ENCODE measurements at places on chromosomes 12 and 14. TPM values are rescaled to one million over a fixed set of nuclear protein-coding genes. Genes with fewer than 3 reads are reported as not detected.

- no peak for DNase-seq
Observed at GRCh38 chr12:130161261-130162243, 712 bp upstream of the FZD10 start.

- no peak for DNase-seq
Observed at GRCh38 chr12:42364692-42365091, 38.7 kb downstream of the PPHLN1 start.

- no peak for DNase-seq
Observed at GRCh38 chr14:76133103-76133502, 18.6 kb upstream of the GPATCH2L start.

GRCh38 chr12:94589591-94590001, 60.8 kb downstream of the TMCC3 start:
- no peak for DNase-seq

DNA sequence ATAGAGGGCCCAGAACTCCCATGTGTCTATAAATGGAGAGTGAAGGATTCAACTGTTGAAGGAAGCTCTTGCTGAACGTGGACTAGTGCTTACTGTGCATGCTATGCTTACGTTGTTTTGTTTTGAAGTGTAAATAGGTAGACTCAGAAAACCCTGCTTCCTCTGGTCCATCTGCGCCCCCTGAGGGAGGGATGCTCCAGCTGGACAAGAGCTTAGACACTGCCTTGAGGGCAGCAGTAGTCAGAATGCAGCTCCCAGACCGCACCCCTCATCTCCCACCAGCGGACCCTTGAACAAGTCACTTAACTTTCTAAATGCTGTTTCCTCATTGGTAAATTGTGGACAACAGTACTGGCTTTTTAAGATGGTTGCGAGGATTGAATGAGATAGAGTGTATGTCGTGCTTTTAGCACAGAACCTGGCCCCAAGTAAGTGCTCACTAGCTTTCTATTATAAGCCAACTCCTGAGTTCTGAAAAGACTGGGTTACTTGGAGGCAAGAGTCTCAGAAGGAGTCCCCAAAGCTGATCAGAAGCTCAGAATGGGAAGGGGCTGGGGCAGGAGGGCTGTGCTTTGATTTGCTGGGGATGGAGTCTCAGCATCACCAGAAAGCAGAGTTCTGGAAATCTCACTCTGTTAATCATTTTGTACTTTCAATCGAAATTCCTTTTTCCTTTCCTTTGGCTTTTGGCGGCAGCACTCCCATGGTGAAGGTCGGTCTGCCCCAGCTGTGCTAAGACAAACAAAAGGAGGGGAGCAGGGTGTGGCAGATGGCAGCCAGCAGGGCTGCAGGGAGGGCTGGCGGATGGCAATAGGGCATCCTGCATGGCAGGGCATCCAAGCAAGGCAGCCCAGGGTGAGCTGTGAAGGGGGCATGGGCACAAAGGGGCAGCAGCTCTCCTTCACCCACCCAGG, 15.6 kb downstream of the AGAP2 start:
- no peak for DNase-seq

- DNase-seq: no peak
Observed at GRCh38 chr12:66726556-66726955, 47.7 kb upstream of the GRIP1 start.

The CACNA1C gene
- total RNA-seq: 0.47 TPM

GRCh38 chr12:71441836-71442566, 2.4 kb downstream of the LGR5 start:
- DNase-seq: no peak

DNA sequence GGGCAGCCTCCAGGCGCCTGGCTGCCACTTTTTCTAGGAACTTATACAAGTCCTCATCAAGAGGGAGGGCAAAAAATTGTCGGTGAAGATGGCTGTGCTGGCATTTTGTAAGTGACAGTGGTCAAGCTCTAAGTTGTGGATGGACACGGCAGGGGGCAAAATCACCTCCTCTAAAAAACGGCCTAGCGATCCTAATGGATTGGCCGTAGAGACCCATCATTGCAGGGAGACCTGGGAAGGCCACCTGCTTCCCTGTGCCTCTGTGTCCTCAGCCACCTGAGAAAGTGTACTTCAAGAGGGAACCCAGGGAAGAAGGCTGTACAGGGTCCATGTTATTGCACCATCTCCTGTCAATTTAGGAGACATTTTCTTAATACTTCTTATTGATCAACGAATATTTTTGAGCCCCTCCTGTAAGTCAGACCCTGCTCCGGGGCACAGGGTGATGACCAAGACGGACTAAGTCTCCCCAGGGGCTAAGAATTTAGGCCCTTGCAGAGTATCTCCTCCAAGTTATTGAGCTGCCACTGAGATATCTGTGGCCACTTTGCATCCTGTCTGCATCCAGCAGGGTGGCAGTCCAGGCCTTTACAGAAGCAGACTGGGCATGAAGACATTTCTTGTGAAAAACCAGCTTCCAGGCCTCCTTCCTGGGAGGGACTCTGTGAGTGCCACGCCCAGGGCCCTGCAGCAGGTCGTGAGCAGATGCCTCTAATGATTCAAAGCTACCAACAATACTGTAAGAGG, 40.5 kb downstream of the PSMA6 start:
- DNase-seq: no peak

Measured in glomerular endothelial cell (primary cell).